ENCODE measurements at places on chromosomes 5 and 9. TPM values are rescaled to one million over a fixed set of nuclear protein-coding genes. Genes with fewer than 3 reads are reported as not detected.

The PCDHGA8 gene
- 2.6 TPM for total RNA-seq

The BARHL1 gene
- 2.4 TPM for total RNA-seq

The IL3 gene
- not detected for total RNA-seq

The OCLN gene
- 26.4 TPM for total RNA-seq

The FOXD4L5 gene
- total RNA-seq, result 0.10 TPM

The ENTR1 gene
- 45.0 TPM for total RNA-seq

The TGFBI gene
- 27.9 TPM for total RNA-seq

The MCIDAS gene
- total RNA-seq, result not detected

The DMRT3 gene
- total RNA-seq, result not detected

The CXCL14 gene
- total RNA-seq, result 0.13 TPM

The KCNV2 gene
- not detected for total RNA-seq

The CDC14B gene
- total RNA-seq, result 21.4 TPM

The EGFLAM gene
- total RNA-seq, result 29.6 TPM

The SLC6A19 gene
- not detected for total RNA-seq

The GPX3 gene
- total RNA-seq, result 32.5 TPM

The LECT2 gene
- not detected for total RNA-seq

The PFN3 gene
- total RNA-seq, result not detected

The TNFSF8 gene
- total RNA-seq, result not detected

The PLPP7 gene
- 4.9 TPM for total RNA-seq

The LTC4S gene
- total RNA-seq, result 1.0 TPM

The PTGES gene
- 0.15 TPM for total RNA-seq

The LHX6 gene
- 6.0 TPM for total RNA-seq

The COL15A1 gene
- total RNA-seq, result 24.0 TPM

The COL23A1 gene
- 75.2 TPM for total RNA-seq

The MYMK gene
- total RNA-seq, result not detected

The FRRS1L gene
- 0.03 TPM for total RNA-seq

The PCDHA2 gene
- total RNA-seq, result 4.2 TPM

The CATSPER3 gene
- total RNA-seq, result 0.33 TPM

The SHISAL2B gene
- 1.4 TPM for total RNA-seq

The ORM2 gene
- not detected for total RNA-seq

The LIFR gene
- total RNA-seq, result 96.0 TPM

The JAKMIP2 gene
- total RNA-seq, result 4.3 TPM

The RAB3C gene
- 16.1 TPM for total RNA-seq

The SHOC1 gene
- not detected for total RNA-seq

The ZCCHC9 gene
- 21.7 TPM for total RNA-seq

The PCDHB15 gene
- total RNA-seq, result 10.5 TPM

The ST8SIA4 gene
- total RNA-seq, result 30.3 TPM

The SLC9A3 gene
- total RNA-seq, result 1.1 TPM

The ANKRA2 gene
- total RNA-seq, result 12.9 TPM

The UBE2B gene
- total RNA-seq, result 63.0 TPM

Measured in endothelial cell (in vitro differentiated cells).